ENCODE measurements at places on chromosomes 6 and 20.
A peak's percentile ranks its signal among the peaks of the same experiment; 100 is the strongest.

GRCh38 chr20:15319439-15319838 lies 982.0 kb upstream of the FLRT3 start:
- no peak for DNase-seq

DNA sequence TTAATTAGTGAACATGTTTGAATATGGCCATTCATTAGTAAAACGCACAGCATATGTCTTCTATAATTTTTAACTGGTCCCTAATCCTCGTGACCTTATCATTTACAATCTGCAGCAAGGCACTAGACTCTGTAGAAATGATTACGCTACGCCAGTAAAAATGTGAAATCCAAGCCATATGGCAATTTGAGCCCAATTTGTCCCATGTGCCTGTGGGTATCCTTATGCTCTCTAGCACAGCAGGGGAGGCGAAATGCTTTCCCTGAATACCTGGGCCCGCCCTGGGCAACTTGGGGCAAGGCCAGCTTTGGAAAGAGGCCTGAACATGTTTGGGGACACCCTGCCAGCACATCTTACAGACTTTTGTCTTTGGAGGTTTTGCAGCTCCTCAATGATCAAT lies 122.7 kb upstream of the AGPAT4 start:
- DNase-seq: no peak

DNA sequence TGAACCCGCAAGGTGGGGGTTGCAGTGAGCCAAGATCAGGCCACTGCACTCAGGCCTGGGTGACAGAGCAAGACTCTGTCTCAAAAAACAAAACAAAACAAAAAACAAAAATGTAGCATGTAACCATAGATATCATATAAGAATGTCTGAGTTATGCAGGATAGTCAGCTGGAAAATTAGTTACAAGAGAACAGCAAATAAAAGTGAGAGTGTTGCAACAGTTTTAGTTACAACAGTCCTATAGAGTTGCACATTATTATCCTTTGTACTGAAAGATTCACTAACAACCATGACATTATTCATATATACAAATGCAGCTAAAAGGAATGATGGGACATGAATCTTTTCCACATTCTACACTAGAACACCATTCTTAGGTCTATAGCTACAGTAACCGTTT lies 16.4 kb downstream of the RNF24 start:
- DNase-seq: no peak

DNA sequence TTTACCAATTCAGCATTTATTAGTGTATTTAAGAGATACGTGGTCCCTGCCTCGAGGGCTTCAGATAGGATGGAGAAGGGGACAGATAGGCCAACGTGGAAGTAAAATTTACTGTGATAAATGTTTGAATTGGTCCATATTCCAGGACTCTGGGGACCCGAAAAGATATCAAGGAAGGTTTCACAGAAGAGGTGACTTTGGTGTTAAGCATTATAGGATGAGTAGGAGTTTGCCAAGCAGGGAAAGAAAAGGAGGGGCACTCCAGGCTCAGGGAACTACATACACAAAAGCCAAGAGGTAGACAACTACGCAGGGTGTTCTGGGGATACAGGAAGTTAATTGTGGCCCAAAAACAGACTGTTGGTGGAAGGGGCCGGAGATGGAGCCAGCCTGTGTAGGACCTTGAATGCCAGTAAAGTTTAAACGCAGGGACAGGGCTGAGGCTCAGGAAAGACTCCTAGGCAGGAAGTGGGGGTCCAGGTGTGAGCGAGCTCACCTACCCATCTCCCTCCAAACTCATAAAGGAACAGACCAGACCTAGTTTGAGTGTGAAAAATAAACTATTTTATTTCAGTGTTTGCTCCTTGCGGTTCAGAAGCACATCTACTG lies 37.0 kb downstream of the TGM2 start:
- DNase-seq: no peak

- DNase-seq: no peak
Measured at GRCh38 chr6:111773501-111774345, 99.5 kb downstream of the FYN start.

DNA sequence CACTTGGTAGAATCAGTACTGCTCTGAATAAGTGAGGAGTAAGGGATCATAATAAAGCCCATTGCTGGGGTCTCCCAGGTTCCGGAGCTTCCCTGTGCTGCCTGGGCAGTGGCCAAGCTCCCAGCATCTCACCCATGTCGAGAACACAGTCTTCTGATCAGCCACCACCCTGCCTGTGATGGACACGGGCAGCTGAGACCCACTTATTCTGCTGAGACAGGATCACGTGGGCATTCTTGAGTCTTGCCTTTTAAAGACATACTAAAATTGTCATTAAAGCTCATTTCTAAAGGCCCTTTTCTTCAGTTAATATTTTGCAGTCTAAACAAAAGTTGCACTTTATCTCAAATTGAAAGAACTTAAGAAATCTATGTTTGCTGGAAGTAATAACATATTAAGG lies 42.7 kb upstream of the SLC22A2 start:
- DNase-seq: no peak

- DNase-seq: no peak
Measured at GRCh38 chr6:156585859-156586258, 191.3 kb upstream of the ARID1B start.

DNA sequence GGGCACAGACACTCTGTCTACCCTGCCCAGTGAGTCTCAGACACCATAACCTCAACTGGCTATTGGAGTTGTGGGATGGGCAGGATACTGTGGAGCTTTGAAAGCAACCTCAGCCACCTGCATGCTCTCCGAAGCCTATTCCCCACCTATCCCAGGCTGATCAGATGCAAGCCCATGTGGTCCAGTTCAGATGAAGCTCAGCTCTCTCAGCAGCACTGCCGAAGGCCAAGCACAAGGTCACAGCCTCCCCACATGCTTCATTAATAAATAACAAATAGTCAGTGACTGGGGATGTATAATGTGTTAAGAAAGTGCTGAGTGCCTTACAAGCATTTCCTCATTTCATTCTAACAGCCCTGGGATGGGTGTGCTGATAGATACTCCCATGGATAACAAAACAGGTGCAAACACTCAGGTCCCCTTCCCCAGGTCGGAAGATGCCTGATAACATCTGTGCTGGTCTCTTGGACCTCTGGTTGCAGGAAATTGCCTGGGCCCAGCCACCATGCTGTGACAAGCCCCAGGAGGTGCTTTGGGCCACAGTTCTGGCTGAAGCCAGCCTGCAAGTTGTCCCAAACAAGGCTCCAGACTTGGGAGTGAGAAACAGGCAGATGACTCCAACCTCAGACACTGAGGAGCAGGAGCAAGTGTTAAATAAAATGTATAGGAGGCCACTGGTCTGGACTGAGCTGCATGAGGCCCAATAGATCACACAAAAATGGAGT lies 3.7 kb downstream of the ACSS1 start:
- DNase-seq: no peak

- DNase-seq: no peak
Measured at GRCh38 chr6:165987483-165988301, 180.0 kb downstream of the TBXT start.

DNA sequence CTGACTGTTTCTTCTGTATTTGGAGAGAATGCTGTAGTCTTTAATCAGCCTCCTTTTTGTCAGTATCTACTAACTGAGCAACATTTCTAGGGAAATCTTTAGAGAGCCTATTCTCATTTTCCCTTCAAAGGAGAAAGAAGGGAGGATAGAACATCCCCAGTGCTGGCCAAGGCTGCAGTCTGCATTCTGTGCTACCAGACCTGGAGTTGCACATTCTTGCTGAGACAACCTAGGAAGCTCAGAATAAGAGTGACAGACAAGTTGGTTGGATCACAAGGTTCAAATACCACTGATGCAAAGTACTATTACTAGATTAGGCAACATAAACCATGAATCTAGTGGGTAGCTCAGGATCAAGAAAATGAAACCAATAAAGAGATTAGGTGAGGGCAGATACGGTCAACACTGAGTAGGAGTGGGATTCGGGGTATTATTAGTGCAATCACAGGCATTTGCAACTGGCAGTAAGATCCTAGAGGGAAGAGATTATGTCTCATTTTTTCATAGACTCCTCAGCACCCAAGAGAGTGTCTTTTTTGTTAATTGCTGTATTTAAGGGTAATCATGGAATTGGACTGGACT lies 213.5 kb upstream of the FAM83B start:
- DNase-seq: no peak

- no peak for DNase-seq
Measured at GRCh38 chr6:15405129-15406068, 159.5 kb downstream of the JARID2 start.

- no peak for DNase-seq
Measured at GRCh38 chr6:3762359-3762758, 10.8 kb upstream of the PXDC1 start.

GRCh38 chr20:11406877-11407276 lies 510.8 kb upstream of the BTBD3 start:
- no peak for DNase-seq

- no peak for DNase-seq
Measured at GRCh38 chr6:114651611-114652010, 308.8 kb upstream of the HS3ST5 start.

DNA sequence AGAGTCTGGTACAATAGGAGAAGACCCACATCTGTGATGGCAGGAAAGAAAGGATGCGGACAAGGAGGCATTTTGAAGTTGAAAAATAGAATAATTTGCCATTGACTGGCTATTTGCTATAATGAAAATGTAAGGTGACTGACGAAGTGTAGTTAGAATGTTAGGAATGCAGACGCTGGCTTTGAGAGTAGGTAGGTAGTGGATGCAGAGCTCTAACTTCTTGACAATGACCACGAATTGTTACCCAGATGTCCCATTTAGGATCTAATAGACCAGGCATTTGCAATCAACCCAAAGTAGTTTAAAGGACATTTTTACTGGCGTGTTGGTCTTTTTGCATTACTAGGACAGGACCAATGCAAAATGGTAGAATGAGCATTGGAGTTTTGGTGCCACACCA lies 14.2 kb downstream of the MLIP start:
- DNase-seq: no peak

DNA sequence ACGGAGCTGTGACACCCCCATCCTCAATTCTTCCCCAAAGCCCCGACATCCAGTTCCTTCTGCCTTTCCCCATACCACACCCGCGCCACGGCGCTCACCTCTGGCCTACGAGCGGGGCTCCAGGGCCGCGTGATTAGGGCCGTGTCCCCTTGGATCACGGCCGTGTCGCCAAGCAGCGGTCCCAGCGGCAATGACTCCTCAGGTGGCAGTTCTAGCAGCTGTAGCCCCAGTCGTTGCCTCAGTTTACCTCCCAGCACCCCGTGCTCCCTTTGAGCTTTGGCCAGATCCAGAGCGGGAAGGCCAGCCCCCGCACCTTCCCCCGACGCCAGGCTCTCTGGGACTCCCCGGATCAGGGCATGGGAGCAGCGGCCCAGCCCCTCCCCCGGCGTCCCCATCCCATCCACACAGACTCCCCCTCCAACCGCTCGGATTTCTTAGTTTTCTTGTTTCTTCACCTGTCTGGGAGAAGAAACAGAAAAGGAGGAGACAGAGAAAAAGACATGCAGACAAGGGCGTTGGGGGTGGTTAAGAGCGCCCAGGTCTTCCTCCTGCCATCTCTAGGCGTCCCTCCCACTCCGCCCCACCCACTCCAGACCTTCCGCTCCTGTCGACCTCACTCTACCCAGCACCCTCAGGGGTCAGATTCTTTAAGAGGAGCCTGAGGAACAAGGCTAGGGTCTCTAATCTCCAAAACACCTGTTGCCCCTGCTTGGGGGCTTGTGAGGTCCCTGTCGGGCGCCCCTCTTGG lies at the start of gene DDAH2:
Gene DDAH2, minus strand, starts transcription at position 533 of the 748 bp plus-strand sequence. Its CDS starts 138 bp downstream, at position 395.
- DNase-seq: no peak

GRCh38 chr6:98842342-98843180 lies 8.2 kb downstream of the POU3F2 start:
- DNase-seq: no peak

DNA sequence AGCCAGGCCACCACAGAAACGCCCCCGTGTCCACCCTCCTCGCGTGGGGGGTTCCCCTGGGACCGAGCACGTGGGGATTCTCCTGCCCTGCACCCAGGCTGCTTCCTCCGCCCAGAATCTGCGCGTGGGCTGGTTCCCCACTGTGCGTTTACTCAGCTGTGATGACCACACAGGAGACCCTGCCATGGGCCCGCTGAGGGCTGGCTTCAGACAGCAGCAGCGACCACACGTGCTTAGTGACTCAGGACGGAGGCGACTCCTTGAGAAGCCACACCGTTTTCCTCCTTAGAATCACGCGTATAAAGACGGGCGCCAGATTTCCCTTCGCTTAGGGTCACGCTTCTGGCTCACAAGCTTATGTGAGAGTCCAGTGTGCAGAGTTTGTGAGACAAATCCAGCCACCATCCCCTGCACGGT lies 63.9 kb upstream of the PDE10A start:
- no peak for DNase-seq

DNA sequence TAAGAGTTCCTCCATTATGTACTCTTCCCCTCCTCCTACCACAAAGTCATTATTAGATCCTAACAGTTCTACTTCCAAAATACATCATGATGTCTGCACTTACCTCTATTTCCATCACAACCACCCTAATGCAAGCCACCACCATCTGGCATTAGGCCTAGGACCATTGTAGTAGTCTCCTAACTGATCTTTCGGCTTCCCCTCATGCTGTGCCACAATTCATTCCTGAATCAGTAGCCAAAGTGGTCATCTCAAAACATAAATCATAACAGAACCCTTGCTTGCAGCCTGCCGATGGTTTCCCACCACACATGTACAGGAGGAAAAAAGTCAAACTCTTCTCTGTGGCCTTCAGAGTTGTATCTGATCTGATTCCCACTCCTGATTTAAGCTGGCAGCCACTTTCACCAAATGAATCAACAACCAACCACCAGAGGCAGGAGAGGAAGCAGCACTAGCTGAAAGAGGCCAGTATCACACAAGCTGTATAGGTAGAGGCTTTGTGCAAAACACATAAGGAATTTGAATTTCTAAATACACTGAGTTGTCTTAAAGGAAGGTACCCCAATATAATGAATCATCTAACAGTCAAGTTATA lies 26.1 kb downstream of the FAM184A start:
- peak; percentile 88 for DNase-seq

DNA sequence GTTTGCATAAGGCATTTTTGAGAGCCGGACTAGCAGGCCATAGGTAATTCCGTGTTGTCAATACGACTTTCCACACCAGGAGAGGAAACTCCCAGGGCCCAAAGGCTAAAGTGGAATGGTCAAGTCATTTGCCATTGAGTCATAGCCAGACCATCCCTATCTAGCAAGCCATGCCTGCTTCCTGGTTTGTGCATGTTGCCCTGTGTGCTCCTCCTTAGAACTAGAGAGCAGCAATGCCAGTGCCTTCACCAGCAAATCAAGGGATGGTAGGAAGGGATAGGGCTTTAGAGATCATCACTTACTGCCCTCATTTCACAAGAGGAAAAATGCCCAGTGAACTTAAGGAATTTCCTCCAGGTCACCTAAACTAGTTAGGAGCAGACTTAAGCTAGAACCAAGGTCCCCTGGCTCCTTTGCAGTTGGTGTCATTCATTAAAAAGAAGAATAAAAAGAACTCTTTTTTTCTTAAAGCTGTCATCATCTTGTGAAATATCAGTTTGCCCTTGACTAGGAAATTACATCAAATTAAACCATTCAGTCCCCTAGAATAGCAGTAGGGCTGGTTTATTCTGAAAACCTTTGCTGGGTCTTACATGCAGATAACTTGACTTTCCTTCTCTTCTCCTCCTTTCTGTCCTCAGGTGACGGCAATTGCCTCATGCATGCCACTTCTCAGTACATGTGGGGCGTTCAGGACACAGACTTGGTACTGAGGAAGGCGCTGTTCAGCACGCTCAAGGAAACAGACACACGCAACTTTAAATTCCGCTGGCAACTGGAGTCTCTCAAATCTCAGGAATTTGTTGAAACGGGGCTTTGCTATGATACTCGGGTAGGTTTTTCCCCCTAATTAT lies 7.4 kb downstream of the TNFAIP3 start:
- DNase-seq: no peak

All from T-helper 2 cell (primary cell).